Breast epithelium (tissue), 4 donors: ENCODE measurements at places on chromosomes 2 and 18.

- DNase-seq: peak; percentile 24
Observed at GRCh38 chr2:157443795-157444640, at the start of gene CYTIP. CYTIP (minus strand) TSS chr2:157444089; CDS start chr2:157444020, 69 bp downstream.

DNA sequence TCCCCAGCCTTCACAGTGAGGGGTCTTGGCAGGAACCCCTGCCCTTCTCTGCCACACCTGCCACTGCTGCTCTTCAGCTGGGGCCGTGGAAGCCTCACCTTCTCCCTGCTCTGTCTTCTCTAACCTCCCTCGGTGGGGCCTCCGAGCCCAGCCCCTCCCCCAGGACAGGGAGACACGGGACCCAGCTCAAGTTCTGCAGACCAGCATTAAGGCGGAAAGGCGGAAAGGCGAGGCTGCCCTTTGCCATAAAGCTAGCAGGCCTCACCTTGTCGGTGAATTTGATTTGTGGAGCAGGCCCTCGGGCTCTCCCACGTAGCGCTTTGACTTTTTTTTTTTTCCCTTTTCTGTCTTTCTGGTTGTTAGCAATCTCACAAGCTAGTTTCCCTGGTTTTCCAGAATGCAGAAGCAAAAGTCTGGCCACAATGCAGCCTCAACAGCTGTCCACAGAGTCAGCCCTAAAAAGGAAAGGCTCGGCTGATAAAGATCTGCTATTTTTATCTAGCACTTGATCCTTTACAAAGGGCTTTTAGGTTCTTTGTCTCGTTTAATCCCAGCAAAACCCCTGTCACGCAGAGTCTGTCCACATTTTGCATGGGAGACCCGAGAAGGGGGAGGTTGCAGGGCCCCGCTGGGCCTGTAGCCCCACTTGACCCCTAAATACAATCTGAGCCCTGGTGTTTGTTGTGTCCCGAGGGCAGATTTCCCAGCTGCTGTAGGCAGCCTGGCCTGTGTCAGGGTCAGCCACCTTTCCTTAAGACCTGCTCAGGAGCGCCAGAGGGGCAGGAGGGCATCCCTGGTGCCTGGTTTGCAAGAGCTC is 6.0 kb downstream of the ITM2C start:
- peak; percentile 2 for DNase-seq

- DNase-seq: no peak
Observed at GRCh38 chr2:148048475-148049221, 27.8 kb downstream of the MBD5 start.

GRCh38 chr2:67772216-67773170 is 290.3 kb downstream of the C1D start:
- peak; percentile 24 for DNase-seq

DNA sequence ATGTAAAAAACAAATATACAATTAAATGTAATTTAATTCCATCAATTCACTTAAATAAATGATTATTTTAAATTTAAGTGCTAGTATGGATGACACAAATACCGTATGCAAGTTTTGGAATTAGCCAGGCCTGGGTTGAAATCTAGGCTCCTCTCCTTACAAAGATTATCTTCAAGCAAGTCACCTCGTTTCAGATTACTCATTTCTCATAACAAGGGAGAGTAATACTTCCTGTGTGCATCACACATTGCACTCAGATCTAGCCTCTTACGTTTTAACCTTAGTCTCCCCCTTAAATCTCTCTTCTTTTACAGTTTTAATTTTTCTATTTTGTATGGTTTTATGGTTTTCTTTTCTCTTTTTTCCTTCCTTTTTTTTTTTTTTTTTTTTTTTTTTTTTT is 1475.9 kb upstream of the NXPH2 start:
- no peak for DNase-seq

GRCh38 chr2:226217191-226217590 is 582.4 kb downstream of the IRS1 start:
- DNase-seq: no peak

DNA sequence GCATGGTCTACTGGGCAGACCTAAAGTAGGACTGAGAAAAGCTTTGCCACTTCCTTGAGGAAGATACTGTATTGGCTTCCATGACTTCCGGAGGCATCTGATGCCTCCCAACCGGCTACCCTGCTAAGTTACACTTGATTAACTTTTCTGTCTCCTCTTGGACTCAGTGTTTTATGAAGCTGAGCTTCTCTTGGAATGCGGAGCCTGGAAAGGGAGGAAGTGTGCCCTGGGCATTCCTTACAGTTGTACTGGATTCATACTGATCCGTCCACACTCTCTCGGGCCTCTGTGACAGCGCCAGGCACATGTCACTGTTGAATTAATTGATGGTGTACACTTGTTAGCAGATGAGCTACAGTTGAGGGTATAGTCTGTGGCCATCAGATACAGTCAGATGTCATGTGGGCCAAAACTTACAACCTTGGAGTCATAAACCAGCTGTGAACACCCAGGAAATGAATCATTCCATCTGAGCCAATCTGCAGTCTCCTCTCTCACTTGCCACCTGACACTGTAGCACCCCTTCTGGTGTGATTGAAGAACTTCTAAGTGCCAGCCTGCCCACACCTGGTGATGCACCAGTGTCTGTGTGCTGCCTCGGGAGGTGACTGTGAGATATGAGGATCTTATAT is 122.5 kb downstream of the FHOD3 start:
- DNase-seq: no peak

DNA sequence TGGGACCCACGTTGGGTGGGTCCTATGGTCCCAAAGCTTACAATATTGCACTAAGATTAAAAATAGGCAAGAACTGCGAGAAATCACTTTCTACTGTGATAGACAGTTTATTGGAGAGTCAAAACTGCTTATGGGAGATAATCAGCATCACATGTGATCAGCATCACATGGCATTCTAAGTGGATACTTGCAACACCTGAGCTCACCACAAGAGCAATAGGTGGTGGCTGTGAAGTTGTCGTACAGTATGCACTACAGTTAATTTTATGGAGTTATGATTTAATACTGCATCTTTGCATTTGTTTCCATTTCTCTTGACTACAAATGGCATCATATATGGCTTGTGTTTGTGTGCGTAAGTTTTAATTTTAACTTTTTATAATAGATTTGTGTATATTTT is 11.6 kb downstream of the PNO1 start:
- DNase-seq: no peak

GRCh38 chr2:31979956-31980355 is 30.9 kb downstream of the MEMO1 start:
- no peak for DNase-seq

DNA sequence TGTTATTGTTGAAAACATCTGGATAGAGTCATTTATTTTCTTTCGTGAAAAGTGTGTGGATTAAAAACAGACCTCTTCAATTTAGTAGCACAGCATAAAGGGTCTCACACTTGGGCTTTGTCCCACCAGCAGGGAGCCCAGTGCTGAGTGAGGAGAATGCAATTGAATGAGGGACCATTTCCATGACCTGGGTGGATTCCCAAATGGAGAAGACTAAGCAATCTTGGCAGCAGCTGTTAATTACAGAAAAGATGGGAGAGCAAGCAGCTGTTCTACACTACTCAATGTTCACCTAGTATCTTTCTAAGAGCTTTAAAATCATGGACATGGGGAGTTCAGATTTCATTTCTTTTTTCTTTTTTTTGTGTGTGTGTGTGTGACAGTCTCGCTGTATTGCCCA is 121.8 kb upstream of the FN1 start:
- DNase-seq: no peak

GRCh38 chr18:63831080-63831788 is 56.0 kb downstream of the SERPINB7 start:
- DNase-seq: no peak

- DNase-seq: no peak
Observed at GRCh38 chr18:62717925-62718800, 2.8 kb downstream of the PHLPP1 start.

- DNase-seq: no peak
Observed at GRCh38 chr18:52723550-52723970, 383.6 kb downstream of the DCC start.

GRCh38 chr2:152093464-152093863 is 5.4 kb downstream of the CACNB4 start:
- DNase-seq: no peak

DNA sequence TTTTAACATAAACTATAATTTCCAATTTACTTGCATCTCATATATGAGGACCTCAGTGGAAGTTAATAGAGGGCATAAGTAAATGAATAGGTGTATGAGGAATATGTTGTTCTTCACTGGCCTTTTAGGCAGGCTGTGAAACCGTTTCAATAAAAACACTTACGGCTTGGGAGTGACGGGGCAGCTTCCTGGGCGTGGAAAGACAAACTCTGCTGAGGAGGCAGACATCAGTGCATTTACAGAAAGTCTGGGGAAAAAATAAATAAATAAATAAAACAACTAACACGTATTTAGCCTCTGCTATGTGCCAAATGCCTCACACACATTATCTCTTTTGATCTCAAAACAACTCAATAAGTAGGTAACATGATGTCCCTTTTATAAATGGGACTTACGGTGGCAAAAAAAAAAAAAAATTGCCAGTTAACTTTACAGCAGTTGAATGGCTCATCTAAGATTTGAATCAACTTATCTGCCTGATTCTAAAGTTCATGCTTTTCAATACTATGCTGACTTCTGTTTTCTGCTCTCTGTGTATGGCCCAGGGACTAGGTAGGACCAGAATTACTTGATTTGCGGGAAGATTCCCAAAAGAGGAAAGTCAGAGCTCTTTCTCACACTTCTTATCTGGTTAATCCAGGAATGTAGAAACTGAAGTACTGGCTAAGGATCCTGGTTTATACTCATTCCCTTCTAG is 77.5 kb upstream of the LRATD1 start:
- no peak for DNase-seq

GRCh38 chr2:135890835-135891234 is 14.6 kb upstream of the MCM6 start:
- DNase-seq: no peak

DNA sequence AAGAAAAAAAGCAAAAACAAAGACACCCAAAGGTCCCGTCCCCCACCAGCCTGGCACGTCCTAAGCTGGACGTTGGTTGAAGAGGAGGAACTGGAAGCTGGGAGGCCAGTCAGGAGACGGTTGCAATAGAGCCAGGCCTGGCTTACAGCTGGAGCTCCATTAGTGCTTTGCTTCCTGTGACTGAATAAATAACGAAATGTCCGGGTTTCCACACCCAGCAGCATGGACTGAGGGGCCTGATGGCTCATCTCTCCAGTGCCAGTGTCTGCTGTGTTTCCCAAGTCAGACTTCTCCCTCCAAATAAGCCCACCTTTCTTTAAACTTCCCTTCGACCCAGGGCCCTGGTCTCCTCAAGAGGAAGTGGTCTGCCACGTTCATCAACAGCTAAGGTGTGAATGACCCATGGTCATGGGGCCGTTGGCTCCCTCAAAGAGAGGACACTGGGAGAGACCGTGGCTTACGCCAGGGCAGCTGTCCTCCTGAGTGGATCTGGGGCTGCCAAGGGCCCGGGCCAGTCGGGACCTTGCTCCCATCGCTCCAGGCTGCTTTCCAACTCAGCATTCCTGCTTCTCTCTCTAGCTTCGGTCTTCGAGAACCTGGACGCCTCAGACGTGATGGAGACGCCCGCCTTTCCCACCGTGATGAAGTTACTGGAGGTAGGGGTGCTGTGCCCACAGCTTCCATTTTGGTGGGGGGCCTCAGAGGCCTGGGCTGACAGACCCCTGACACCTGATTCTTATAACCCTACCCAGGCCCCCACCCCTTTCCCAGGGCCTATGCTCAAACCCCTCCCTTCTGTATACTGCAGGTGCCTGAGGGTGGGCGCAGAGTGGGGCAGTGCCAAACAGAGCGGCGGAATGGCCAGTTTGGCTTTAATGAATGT is 44.9 kb downstream of the MYO7B start:
- DNase-seq: no peak

DNA sequence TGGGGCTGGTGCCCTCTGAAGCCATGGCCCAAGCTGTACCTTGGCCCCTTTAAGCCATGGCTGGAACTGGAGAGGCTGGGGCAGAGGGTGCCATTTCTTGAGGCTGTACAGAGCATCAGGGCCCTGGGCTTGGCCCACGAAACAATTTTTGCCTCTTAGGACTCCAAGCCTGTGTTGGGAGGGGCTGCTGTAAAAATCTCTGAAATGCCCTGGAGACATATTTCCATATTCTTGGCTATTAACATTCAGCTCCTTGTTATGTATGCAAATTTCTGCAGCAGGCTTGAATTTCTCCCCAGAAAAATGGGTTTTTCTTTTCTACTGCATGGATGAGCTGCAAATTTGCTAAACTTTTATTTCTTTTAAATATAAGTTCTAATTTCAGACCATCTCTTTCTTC is 834.0 kb downstream of the DSC3 start:
- no peak for DNase-seq

DNA sequence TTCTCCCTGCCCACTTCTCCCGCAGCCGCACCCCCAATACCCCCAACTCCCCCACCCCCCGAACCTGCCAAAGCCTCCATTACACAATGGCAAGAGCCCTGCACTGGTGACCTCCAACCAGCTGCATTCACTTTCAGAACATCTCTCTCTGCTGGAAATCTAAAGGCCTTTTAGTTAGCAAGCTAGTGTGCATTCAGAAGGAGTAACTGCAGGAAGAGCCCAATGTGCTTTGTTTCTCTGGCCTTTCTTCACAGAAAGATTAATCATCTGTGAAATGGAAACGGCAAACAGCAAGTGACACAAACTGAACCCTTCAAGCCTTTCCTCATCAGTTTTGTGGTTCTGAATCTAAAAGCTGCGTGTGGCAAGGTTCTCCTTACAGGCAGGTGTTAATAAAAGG is 124.2 kb downstream of the OLA1 start:
- no peak for DNase-seq

DNA sequence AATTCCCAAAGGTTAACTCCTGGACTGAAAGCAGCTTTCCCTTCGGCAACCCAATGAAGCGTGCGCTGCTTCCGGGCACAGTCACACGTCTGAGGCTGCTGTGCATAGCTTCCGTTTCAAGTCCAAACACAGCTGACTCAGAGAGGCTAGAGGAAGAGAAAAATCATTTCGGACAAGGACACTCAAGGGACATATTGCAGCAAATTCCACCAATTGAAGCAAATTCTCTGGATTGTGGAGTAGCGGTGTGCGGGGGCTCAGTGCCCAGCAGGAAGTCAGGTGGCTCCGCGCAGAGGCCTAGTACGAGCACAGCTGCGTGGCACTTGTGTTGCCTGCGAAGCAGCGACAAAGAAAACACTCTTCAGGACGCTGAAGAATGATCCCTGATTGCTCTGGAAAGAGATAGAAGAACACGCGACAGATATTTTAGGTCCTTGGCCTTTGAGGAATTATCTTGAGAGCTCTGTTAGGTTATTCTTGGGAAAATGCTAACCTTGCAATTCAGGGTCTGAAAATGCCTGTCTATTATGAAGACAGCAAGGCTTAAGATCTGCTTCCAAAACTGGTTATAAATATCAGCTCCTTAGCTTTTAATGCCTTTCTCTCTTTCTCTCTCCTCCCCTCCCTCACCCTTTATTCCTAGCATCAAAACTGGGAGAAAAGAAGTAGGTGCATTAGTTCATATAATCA is 352.6 kb upstream of the DLGAP1 start:
- DNase-seq: no peak
